Posterior cingulate gyrus (tissue), 11 donors: ENCODE measurements at places on chromosomes 3 and 15.
A peak's percentile ranks its signal among the peaks of the same experiment; 100 is the strongest.

DNA sequence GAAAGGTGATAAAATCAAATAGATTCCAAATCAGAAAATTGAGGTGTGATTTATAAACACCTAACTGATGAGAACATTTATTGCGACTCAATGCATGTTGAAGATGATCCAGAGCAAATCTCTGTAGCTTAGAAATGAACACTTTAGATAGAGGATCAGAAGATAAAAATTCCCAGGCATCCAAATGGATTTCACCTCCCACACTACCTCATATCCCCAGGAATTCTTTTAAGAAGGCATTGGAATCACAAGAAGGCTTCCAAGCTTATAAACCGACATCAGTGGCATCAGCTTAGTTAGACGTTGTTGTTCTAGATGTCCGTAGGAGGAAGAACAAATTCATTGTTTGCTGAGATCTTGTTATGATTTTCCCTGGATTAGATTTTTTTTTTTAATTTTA lies 154.4 kb downstream of the EBLN2 start:
- no peak for DNase-seq

DNA sequence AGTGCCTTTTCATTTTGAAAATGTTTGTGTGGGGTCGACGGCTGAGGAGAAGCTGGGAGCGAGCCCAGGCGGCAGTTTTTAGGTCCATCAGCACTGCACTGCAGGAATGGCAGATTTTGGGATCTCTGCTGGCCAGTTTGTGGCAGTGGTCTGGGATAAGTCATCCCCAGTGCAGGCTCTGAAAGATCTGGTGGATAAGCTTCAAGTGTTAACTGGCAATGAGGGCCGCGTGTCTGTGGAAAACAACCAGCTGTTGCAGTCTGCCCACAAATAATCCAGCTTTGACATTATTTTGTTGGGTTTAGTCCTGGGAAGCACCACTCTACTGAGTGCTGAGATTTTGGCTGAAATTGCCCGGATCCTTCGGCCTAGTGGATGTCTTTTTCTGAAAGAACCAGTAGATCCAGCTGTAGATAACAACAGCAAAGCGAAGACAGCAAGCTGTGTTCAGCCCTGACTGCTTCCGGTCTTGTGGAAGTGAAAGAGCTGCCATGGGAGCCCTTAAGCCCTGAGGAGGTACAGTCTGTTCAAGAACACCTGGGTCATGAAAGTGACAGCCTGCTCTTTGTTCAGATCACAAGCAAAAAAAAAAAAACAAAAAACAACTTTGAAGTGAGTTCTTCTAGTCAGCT lies 13.1 kb upstream of the ANP32A start:
- no peak for DNase-seq

DNA sequence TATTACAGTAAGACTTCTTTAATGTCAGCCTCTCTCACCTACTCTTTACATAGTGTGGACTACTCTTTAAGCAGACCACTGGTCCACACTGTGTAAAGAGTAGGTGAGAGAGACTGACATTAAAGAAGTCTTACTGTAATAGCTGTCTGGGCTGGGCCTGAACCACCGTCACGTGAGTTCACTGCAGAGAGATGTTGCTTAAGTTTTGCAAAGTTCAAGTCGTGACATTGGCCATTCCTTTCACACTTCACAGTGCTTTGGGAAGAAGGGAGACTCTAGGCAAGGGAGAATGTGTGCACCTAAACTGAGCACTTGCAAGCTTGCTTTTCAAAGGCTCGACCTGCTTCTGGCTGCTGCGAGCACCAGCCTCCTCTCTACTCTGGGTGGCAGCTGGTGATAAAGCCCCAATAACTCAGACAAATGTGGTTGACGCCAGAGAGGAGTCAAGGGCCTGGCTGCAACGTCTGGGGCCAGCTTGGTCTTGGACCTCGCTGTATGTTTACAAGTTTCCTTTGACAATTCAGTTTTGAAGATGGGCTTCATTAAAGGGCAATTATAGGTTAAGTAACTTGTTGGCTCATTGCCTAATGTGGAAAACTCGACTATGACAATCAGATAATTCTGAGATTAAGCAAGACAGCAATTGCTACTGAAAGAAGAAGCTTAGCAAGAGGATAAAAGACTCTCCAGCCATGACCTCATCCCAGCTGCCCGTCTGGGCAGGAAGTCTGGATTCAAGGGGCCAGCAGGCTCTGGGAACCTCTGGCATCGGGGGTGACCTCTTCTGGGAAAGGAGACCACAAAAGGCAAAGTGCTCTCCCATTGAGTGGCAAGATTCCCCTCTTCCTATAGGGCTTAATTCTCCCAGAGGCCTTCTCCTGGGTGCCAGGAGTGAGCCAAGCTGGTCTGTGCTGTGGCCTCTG lies 242.1 kb upstream of the TLE3 start:
- DNase-seq, result peak; percentile 62

GRCh38 chr15:25172691-25173090 lies 217.9 kb downstream of the SNRPN start:
- no peak for DNase-seq

- DNase-seq, result no peak
Measured at GRCh38 chr3:37891227-37891626, 29.5 kb downstream of the CTDSPL start.

DNA sequence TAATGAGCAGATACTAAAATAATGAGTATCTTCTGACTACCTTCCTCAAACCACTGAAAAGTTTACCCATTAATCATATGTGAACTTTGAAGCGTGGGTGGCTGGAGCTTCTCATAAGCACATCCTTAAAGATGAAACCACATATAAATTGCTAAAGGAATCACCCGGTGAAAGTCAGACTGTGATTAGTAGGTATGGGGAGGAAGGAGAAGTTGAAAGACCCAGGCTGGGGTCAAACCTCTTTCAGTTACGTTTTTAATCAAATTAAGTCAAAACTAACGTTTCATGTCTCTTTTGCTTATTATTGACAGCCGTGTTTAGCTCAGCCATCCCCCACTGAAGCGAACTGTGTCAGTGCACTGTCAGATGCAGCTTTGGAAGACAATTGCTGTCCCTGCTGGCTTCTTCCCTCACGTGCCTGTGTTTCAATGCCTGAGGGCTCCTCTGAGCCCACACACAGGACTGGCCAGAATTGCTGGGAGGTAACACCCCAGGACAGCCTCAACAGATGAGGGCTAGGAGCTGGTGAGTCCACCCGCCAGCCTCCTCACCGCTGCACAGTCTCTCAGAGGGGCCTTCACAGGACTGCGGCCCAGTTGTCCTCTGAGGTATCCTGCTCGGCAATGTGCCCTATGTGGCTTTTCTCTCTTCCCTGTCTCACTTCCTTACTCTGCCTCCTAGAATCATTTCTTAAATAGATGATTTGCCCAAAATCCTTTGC lies 29.3 kb upstream of the SH3BP5 start:
- no peak for DNase-seq

DNA sequence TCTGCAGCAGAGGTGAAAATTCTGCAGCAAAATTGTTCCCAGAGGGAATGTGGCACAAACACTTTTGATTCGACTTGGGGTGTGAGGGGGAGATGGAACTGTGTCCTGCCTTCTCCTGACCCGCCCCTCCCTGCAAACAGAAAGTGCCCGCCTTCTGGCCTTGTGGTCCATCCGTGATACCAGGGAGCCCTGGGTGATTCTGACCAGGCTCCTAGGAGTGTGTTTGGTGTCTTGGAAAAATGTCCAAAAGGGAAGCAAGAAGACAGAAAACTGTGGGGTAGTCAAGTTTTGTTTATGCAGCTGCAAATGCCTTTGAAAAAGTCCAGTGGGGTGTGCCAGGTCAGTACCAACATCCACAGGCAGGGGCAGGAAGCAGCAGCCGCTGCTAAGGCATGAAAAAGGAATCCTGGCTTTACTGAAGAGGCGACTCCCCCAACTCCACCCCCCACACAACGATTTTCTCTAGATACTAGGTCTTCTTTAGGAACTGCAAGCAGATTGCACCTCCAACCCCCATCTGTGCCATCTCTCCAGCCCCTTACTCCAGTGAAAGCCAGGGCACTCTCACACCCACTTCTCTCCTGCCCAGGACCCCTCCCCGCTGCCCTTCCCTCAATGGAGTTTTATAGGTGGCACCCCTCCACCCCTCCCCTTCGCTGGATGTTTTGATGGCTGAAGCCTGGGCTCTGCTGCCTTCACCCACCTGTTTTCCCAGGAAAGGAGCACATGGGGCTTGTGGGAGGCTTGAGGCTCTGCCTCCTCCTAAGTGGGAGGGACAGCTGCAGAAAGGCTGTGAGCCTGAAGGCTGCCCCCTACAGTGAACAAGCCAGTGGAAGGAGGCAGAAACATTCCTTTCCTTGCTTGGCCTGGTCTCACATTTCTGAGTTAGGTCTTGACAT lies 82.4 kb upstream of the HERC1 start:
- no peak for DNase-seq

GRCh38 chr3:128146201-128146600 lies 7.1 kb upstream of the EEFSEC start:
- no peak for DNase-seq

DNA sequence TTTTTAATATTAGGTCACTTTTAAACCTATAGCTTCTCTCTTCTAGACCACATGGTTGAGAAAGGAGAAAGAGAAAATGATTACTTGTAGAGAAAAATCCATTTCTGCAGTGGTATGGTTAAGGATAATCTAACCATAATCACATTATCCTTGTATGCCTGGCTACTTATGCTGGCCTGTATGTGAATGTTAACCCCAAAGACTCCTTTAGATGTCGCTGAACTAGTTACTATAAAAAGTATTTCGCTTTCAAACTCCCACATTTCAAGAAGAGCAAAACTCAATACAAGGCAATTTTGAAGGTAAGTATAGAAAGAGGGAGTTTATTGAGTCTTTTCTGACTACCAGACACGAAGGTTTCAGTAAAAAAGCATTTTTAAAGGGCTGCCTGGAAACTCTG lies 2.2 kb downstream of the KCTD6 start:
- no peak for DNase-seq

DNA sequence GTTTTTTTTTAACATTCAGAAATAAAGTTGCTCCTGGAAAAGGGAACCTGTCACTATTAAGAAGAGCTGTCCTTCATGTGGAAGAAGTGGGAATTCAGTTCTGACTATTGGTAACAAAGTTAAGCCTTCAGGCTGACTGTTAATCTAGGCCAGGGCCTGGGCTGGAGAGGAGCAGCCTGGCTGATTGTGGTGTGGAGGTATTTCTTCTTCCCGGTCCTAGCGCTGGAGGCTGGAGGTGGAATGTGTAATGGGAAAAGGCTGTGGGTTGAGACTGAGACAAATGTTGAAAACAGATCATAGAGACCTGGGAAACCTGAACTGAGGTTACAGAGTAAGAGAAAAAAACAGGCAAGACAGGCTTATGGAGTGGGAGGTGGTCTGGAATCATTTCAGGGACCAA lies 23.8 kb upstream of the SH3BP5 start:
- no peak for DNase-seq

- no peak for DNase-seq
Measured at GRCh38 chr15:69760890-69761568, 308.4 kb downstream of the RPLP1 start.

- no peak for DNase-seq
Measured at GRCh38 chr15:53446376-53446775, 313.1 kb downstream of the WDR72 start.

- DNase-seq, result no peak
Measured at GRCh38 chr3:122694966-122695365, 14.3 kb downstream of the PARP14 start.

GRCh38 chr3:145190138-145190537 lies 970.8 kb downstream of the PLOD2 start:
- DNase-seq, result no peak

- DNase-seq, result no peak
Measured at GRCh38 chr3:68974711-68975110, 38.8 kb downstream of the EOGT start.

GRCh38 chr3:160707187-160707794 lies 30.3 kb downstream of the ARL14 start:
- no peak for DNase-seq

- DNase-seq, result no peak
Measured at GRCh38 chr15:91769894-91770293, 83.6 kb upstream of the SLCO3A1 start.

DNA sequence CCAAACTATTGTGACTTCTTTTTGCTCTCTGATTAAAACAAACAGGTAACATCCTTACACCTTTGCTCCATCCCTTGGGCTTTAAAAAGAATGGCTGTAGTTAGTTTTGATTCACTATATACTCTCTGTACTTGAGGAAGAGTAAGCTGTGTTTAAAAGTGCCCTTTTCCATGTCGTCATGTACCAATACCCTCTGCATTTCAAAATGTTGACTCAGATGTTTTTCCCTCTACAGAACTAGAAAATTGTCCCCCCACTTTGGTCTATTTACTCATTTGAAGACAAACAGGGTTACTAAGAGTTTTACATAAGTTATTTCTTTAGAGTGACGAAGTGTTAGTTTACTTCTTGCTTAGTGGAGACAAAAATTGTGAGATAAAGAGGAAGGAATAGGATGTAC lies 62.7 kb downstream of the TASOR start:
- no peak for DNase-seq

GRCh38 chr15:57221134-57221533 lies 155.2 kb upstream of the CGNL1 start:
- DNase-seq, result no peak

- no peak for DNase-seq
Measured at GRCh38 chr3:48544141-48544540, 12.5 kb downstream of the PFKFB4 start.

GRCh38 chr3:53114412-53115074 lies 15.7 kb downstream of the RFT1 start:
- no peak for DNase-seq

- no peak for DNase-seq
Measured at GRCh38 chr3:171190668-171191067, 164.1 kb upstream of the SLC2A2 start.

GRCh38 chr3:49872801-49873281 lies 3.1 kb upstream of the CAMKV start:
- no peak for DNase-seq

- no peak for DNase-seq
Measured at GRCh38 chr15:69880571-69881301, 217.0 kb downstream of the TLE3 start.

DNA sequence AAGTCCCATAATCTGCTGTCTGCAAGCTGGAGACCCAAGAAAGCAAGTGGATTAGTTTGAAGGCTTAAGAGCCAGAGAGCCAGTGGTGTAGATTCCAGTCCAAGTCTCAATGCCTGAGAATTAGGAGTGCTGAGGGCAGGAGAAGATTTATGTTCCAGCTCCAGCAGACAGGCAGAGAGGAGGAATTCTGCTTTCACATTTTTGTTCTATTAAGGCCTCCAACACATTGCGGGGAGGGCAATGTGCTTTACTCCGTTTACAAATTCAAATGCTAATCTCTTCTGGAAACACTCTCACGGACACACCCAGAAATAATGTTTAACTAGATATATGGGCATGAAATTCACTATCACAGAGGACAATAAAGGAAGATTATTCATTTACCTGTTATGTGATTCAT lies 54.0 kb downstream of the DPH6 start:
- no peak for DNase-seq

- DNase-seq, result no peak
Measured at GRCh38 chr3:56776556-56776950, 25.2 kb downstream of the ARHGEF3 start.

DNA sequence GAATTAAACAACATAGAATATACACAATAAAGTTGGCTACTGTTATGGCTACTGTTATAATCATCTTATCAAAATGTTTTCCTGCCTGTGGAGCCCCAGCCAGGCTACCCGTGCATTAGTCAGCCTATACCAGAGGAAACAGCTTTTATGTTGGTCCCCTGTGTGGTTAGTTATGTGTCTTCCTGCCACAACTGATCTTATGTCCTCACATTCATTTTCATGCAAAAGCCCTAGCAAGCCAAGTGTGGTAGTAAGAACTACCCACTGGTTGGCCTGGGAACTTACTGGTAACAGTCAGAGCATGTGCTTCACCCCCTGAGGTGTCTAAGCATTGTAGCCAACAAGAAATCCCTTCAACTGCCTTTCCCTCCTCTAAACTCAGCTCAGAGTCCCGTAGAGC lies 21.8 kb downstream of the MGLL start:
- DNase-seq, result no peak

GRCh38 chr3:118710532-118710931 lies 324.1 kb downstream of the IGSF11 start:
- DNase-seq, result no peak
